ENCODE measurements at places on chromosomes 6 and 20. TPM values are rescaled to one million over a fixed set of nuclear protein-coding genes. Genes with fewer than 3 reads are reported as not detected.
A peak's percentile ranks its signal among the peaks of the same experiment; 100 is the strongest.

DNA sequence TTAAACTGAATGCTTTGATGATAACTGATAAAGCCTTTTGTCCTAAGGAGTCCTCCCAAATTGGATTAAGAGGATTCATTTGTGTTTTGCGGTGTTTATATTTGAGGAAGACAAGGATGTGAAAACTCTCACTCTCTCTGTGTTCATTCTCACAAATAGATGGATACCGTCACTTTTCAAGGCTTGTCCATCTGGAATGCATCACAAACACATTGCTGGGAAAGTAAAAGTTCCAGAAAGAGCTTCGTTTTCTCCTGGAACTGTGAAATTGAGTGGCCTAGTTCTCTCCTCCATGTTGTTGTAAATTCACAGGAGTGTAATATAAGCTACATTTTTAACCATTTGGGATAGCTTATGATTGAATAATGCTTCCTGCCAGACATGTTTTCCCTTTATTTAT lies 581.6 kb upstream of the FLRT3 start:
- no peak overlapping the region for H3K27ac ChIP-seq
- no peaks in the 10 kb centered on the region for H3K4me1 ChIP-seq
- no peaks in the 10 kb centered on the region for H3K27me3 ChIP-seq
- H3K4me3 ChIP-seq = no peak overlapping the region
- DNase-seq = no peak

DNA sequence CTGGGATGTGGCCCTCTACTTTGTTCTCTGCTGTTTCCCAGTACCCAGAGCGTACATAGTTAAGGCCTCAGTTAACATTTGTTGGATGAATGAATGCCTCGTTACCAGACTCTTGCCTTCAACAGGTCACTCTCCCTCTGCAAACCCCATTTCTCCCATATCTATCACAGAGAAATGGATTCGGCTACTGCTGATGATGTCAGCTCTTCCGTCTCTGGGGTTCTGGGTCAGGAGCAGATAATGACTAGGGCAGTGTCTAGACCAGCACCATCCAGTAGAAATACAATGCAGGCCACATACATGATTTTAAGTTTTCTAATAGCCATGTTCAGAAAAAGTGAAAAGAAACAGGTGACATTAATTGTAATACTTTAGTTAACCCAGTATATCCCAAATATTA lies 47.9 kb downstream of the TOX2 start:
- no peak overlapping the region for H3K4me3 ChIP-seq
- no peak for DNase-seq
- no peak overlapping the region for H3K27ac ChIP-seq
- H3K36me3 ChIP-seq = peaks cover 6% of the 10 kb centered on the region

- no peak for DNase-seq
- H3K4me3 ChIP-seq = no peak overlapping the region
- H3K4me1 ChIP-seq = no peaks in the 10 kb centered on the region
- no peaks in the 10 kb centered on the region for H3K27me3 ChIP-seq
- no peak overlapping the region for H3K27ac ChIP-seq
These were observed 239.0 kb upstream of the KCNQ5 start for GRCh38 chr6:72382602-72383529.

DNA sequence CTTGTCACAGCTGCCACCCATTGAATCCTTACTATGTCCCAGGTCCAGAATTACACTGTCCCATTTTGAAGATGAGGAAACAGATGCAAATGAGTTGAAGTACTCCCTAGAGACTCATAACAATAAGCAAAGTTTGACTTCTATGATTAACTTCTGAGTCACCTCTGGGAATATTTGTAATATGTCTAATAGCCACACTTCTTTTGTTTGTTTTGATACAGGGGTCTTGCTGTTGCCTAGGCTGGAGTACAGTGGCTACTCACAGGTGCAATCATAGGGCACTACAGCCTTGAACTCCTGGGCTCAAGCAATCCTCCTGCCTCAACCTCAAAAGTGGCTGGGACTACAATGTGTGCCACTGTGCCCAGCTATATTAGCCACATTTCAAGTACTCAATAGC lies 11.4 kb upstream of the SOX12 start:
- peaks cover 10% of the 10 kb centered on the region for H3K4me1 ChIP-seq
- no peak for DNase-seq
- no peaks in the 10 kb centered on the region for H3K36me3 ChIP-seq
- no peaks in the 10 kb centered on the region for H3K27me3 ChIP-seq

- H3K4me3 ChIP-seq = no peak overlapping the region
- no peak for DNase-seq
- no peaks in the 10 kb centered on the region for H3K4me1 ChIP-seq
- H3K36me3 ChIP-seq = peaks cover 11% of the 10 kb centered on the region
These were observed 106.0 kb downstream of the PRIM2 start for GRCh38 chr6:57423468-57423867.

DNA sequence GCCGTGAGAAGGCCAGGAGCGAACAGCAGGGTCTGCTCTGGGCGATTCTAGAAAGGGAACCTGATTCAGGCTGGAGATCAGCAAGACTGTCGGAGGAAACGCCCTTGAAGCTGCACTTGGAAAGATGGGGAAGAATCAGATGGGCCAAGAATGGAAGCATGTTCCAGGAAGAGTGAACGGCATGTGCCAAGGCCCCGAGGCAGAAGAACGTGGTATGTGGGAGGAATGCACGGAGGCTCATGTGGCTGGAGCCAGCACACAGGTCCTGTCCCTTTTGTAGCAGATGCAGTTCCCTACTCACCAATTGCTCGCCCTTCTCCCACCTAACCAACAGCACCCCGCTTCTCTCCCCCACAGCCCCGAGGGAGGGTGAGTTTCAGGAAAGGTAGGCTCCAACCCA lies 180.6 kb downstream of the TFAP2C start:
- H3K36me3 ChIP-seq = no peaks in the 10 kb centered on the region
- H3K4me1 ChIP-seq = no peaks in the 10 kb centered on the region

DNA sequence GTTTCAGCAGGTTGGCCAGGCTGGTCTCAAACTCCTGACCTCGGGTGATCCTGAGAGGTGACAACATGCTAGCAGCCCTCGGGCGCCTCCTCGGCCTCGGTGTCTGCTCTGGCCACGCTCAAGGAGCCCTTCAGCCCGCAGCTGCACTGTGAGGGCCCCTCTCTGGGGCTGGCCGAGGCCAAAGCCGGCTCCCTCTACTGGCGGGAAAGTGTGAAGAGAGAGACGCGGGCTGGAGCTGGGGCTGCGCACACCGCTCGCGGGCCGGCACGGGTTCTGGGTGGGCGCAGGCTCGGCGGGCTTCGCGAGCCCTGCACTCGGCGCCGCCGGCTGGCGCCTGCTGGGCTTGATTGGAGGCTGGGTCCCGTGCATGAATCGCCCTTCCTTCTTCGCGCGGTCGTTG lies 80.8 kb upstream of the RBM24 start:
- H3K27ac ChIP-seq = no peak overlapping the region
- H3K27me3 ChIP-seq = no peaks in the 10 kb centered on the region
- H3K4me1 ChIP-seq = no peaks in the 10 kb centered on the region
- no peaks in the 10 kb centered on the region for H3K36me3 ChIP-seq
- DNase-seq = no peak

- H3K27ac ChIP-seq = no peak overlapping the region
- DNase-seq = no peak
- H3K4me1 ChIP-seq = no peaks in the 10 kb centered on the region
- H3K36me3 ChIP-seq = no peaks in the 10 kb centered on the region
- no peaks in the 10 kb centered on the region for H3K27me3 ChIP-seq
These were observed 472.1 kb upstream of the MARCKS start for GRCh38 chr6:113385020-113385431.

GRCh38 chr6:82097676-82098075 lies 149.9 kb downstream of the IBTK start:
- no peak overlapping the region for H3K4me3 ChIP-seq
- no peak overlapping the region for H3K27ac ChIP-seq
- H3K27me3 ChIP-seq = no peaks in the 10 kb centered on the region

GRCh38 chr6:35765739-35766138 lies 10.7 kb upstream of the CLPSL2 start:
- no peak overlapping the region for H3K4me3 ChIP-seq
- H3K27ac ChIP-seq = no peak overlapping the region
- no peaks in the 10 kb centered on the region for H3K36me3 ChIP-seq
- H3K27me3 ChIP-seq = peaks cover 29% of the 10 kb centered on the region
- peaks cover 8% of the 10 kb centered on the region for H3K4me1 ChIP-seq
- no peak for DNase-seq

DNA sequence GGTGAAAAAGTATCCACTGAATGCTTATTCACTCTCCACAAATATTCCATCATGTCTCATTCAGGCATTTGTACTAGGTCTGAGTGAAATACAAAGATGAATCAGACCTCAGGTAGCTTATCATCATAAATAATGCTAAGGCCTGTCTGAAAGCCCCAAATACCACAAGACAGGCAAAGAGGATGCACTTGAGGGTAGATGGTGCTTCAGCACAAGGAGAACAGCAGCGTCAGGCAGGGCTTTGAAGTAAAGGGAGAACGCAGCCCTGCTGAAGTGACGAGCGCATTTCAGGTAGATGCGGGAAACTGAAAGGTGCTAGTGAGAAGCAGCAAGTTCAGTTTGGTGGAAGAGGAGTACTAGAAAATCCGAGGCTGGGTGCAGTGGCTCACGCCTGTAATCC lies 38.7 kb downstream of the MAP3K5 start:
- peak overlapping the region; percentile 72 for H3K27ac ChIP-seq
- DNase-seq = peak; percentile 77
- H3K27me3 ChIP-seq = no peaks in the 10 kb centered on the region
- H3K4me1 ChIP-seq = peaks cover 76% of the 10 kb centered on the region
- H3K4me3 ChIP-seq = peak overlapping the region; percentile 43
- peaks cover 2% of the 10 kb centered on the region for H3K36me3 ChIP-seq

GRCh38 chr6:1080453-1081337 lies 231.2 kb upstream of the FOXQ1 start:
- H3K27ac ChIP-seq = no peak overlapping the region
- no peaks in the 10 kb centered on the region for H3K36me3 ChIP-seq
- no peaks in the 10 kb centered on the region for H3K27me3 ChIP-seq
- no peaks in the 10 kb centered on the region for H3K4me1 ChIP-seq

- peaks cover 2% of the 10 kb centered on the region for H3K36me3 ChIP-seq
- no peak overlapping the region for H3K27ac ChIP-seq
- H3K4me1 ChIP-seq = no peaks in the 10 kb centered on the region
These were observed 45.8 kb downstream of the AHI1 start for GRCh38 chr6:135451617-135452190.

DNA sequence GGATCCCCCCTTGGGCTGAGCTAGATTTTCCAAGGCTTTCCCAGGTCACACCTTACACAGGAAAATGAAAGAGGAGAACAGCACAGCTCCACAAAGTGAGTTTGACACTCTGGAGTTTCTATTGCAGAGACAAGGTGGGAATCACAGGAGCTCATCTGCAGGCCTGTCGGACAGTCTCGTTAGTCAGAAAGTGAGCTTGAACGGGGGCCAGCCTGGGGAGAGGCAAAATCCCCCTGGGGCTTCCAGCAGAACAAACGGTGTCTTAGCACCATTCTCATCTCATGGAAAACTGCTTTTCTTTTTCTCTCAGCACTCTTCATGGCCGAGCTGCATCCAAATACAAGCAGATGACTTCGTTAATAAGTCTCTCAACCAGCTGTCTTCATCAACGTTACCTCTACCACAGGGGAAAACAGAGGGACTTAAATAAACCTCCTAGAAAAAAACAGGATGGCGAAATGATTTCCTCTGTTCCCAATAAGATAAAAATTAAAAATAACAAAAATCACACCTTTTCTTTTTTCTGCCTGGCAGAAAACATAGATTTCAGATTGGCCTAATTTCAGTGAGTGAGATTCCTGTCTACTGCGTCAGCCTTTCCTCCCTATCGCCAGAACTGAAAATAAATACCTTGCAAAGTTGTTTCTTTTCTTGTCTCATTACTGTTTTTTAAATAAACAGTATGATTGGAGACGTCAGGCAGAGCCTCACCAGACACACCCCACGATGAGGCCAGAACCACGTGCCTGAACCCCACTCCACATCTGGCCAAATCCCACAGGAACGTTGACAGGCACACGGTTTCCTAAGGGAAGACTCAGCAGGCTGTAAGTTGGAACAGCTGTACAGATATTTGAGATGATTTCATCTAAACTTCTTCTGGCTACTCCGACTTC lies 219.0 kb downstream of the TTLL2 start:
- no peaks in the 10 kb centered on the region for H3K4me1 ChIP-seq
- H3K36me3 ChIP-seq = no peaks in the 10 kb centered on the region
- H3K4me3 ChIP-seq = no peak overlapping the region
- no peak for DNase-seq
- no peak overlapping the region for H3K27ac ChIP-seq

GRCh38 chr20:1494436-1494835 lies 3.2 kb upstream of the SIRPB2 start:
- no peak overlapping the region for H3K4me3 ChIP-seq
- no peaks in the 10 kb centered on the region for H3K36me3 ChIP-seq
- no peak overlapping the region for H3K27ac ChIP-seq
- peaks cover 21% of the 10 kb centered on the region for H3K27me3 ChIP-seq
- H3K4me1 ChIP-seq = no peaks in the 10 kb centered on the region

DNA sequence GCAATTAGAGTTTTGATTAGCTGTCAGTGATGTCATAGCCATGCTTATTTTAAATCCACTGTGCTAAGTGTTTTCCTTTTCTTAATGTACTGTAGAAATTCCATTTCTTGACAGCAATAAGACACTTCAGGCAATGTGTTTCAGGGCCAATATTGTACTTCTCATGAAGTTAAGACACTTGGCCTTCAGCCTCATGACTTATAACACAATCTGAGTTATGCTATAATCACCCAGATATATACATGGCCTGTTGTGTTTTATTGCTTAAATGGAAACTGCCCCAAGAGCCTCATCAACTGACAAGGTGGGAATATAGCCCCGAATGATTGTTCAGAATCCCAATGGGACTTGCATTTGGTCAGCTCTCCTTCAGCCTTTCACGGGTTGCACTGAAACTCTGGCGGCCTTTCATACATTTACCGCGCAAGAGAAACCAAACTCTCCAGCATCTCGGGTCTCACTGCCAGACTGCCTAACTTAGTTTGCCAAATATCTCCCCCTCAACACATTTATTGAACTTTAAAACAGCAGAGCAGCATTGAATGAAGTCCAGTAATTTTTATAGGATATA lies 44.2 kb upstream of the TBX18 start:
- no peak for DNase-seq
- H3K36me3 ChIP-seq = no peaks in the 10 kb centered on the region
- no peak overlapping the region for H3K27ac ChIP-seq

DNA sequence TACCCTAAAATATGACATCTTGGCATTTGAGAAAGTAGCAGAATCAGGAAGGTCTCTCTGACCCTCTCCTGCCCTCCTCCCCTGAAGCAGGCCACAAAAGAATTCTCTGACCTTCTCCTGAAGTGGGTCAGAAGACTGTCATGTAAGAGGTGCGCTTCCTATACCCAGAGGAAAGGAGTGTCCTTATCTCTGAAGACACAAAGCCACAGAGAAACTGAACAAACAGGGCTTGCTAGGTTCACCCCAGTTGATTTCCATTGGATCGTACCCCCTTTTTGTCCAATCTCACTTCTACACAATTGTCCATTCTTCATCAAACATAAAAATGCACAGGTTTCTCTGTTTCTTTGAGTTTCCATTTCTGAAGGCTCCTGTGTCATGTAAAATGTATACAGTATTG lies 272.0 kb upstream of the SOX4 start:
- no peaks in the 10 kb centered on the region for H3K36me3 ChIP-seq
- H3K4me1 ChIP-seq = no peaks in the 10 kb centered on the region
- H3K27ac ChIP-seq = no peak overlapping the region
- no peak overlapping the region for H3K4me3 ChIP-seq
- H3K27me3 ChIP-seq = peaks cover 2% of the 10 kb centered on the region

C20orf96 gene
- 6.4 TPM for total RNA-seq

SLX4IP gene
- 5.5 TPM for total RNA-seq

PACSIN1 gene
- 0.10 TPM for total RNA-seq

ZBTB12 gene
- 1.8 TPM for total RNA-seq

FUCA2 gene
- 16.5 TPM for total RNA-seq

COL21A1 gene
- total RNA-seq = not detected

IP6K3 gene
- not detected for total RNA-seq

CSNK2B gene
- total RNA-seq = 227 TPM
